ENCODE measurements at places on chromosomes 16 and 17.

DNA sequence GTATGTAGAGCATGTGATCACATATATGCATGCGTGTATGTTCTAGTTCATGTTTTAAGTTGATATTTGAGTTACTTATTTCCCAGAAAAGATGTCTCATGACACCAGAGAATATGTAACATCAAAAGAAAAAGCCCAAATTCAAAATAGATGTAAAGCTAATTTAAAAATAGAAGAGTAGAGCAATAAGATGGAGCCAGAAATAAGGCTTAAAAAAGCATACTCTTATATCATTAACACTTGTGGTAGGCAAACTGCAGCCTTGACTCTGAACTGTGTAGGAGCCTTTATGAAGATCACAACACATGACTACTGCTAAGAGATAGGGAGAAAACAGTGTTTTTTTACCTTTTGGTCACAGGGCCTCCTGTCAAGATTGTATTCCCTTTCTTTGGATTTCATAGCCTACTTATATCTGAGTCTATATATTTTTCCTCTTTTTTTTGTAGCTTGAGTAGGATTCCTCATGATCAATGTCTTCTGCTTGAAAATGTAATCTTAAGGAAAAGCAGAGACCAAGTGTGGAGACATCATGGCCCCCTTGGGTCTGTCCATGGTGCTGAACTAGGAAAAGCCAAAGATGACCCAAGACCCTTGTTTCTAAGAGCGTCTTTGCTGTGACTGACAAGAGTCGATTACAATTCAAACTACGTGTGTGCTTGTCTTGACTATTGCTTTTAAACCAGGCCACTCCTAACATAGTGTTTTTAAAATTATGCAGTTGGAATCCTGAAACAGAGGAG is 390.4 kb downstream of the SHISA9 start:
- peak; percentile 1 for DNase-seq

DNA sequence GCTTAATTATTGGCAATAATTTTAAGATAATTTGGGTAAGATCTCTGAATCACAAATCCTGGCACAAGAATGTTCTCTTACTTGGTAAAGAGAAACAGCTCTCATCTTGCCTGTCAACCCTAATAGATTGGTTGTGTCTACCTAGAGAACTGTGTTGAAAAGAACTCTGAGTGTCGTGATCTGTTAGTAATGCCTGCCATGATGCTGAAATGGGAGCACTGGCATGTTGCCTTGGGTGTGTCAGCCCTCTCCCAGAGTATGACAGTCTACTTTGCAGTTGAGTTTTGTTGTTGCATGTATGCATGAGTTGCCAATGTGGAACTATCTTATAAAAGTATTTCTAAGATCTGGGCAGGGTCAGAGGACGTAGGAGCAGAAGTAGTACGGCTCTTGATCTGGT is 221.4 kb downstream of the MAF start:
- no peak for DNase-seq

DNA sequence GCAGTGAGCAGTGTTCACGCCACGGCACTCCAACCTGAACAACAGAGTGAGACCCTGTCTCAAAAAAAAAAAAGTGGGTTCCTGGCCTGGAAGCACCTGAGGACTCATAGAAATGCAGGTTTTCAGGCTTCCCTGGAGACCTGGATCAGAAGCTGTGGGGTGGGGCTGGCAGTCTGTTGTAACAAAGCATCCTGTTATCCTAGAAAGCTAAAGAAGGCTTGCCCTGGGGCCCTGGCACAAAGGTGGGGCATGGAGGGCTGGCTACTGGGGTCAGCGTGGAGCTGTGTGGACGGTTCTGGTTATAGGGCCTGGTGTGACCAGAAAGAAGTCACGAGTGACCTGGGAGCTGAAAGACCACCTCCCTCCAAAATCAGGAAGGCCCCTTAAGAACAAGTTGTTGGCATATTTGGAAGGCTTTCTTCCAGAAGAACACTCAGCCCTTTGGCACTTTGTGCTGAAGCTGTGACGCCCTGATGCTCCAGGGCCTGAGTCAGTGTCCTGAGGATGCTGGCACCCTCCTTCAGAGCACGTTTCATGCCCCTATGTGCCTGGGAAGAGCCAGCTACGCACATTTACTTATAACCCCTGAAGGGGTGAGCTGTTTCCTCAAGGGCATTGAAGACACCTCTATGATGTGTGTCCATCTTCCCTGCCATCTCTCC is 6.2 kb downstream of the CRISPLD2 start:
- no peak for DNase-seq

- DNase-seq, result no peak
Measured at GRCh38 chr17:2564877-2565276, 28.6 kb upstream of the PAFAH1B1 start.

DNA sequence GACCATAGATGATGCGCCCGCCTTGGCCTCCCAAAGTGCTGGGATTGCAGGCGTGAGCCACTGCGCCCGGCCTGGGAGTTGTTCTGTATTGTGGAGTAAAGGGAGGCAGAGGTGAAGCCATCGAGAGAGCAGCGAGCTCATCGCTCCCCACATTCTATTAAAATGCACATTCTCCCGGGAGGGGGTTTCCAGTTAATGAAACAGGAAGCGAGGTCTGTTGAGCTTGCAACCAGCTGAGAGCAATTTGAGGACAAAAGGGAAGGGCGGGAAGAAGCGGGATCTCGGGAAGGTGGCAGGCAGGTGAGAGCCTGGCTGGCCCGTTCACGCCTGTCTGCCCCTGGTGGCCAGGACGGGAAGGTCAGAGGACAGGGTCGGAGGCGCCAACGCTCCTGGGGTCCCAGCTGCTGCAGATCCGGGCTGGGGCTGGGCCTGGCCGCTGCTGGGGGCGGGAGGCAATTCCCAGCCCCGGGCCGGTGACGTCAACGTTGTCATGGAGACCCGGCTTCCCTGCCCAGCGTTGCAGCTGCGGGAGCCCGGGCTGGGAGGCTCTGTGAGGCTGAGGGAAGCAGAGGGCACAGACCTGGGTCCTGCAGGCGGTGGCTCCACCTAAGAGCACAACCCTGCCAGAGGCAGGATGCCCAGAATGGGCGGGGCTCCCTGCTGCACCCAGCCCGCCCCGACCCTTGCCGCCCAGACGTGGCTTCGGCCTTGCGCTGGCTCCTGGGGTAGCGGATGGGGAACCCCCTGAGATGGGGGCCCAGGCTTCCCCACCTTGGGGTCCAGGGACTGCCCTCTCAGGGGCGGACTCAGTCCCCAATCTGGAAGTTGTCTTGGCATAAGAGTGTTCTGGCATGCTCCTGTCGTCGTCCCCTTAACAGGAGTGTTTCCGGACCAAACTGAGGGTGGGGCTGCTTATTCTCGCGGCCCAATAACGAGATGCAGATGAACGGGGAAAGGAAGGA is 48.7 kb upstream of the PLCG2 start:
- peak; percentile 67 for DNase-seq

GRCh38 chr16:63922560-63922959 is 1199.3 kb downstream of the CDH11 start:
- DNase-seq, result no peak
